ENCODE measurements at places on chromosomes 11 and 22. TPM values are rescaled to one million over a fixed set of nuclear protein-coding genes. Genes with fewer than 3 reads are reported as not detected.

DNA sequence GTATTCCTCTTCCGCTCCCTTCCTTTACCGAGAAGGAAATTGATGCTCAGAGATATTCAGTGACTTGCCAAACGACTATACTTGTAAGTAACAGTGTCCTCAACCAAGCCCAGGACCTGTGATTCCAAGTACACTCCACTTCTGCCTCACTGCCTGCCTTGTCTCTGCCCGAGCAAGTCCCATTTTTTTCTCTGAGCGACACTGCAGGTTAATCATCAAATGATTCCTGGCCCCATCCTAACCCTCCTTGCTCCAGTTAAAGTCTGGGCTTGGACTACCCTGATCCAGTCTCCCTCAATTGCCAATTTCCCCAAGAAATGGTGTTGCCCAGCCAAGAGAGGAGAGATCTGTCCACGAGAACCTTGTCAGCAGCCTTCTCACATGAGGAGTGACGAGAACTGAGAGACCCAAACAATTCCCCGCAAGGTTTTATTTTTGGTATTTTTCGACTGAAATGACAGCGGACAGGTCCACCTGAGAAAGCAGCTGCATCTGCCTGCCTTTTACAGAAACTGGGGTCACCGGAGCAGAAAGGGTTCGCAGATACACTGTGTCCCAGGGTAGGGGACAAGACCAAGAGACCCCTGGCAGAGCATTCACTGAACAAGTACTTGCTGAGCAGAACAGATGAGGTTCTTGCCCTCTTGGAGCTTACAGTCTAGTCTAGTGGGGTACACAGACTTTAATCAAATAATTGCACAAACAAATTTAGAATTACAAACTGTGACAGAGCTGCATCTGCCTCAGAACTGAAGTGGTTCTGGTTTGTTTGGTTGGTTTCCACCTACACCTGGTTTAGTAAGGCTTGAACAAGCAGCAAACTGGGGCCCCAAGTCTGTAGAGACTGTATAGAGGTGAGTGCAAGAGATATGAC is 11.4 kb downstream of the POU2AF1 start:
- DNase-seq: no peak

DNA sequence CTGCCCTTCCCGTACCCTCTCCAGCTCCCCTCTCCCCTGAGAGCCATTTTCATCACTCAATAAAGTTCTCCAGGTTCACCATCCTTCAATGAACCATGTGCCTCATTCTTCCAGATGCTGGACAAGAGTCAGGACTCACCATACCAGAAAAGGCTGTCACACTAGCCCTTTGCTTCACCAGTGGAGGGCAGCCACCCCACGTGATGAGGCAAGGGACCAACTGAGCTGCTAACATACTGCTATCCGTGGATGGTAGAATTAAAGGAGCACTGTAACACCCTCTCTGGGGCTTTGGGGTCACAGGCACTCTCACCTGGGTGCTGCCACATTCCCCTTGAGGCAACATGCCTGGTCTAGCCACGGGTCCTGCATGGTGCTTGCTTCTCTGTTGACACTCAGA is 13.1 kb upstream of the OR5I1 start:
- DNase-seq: no peak

DNA sequence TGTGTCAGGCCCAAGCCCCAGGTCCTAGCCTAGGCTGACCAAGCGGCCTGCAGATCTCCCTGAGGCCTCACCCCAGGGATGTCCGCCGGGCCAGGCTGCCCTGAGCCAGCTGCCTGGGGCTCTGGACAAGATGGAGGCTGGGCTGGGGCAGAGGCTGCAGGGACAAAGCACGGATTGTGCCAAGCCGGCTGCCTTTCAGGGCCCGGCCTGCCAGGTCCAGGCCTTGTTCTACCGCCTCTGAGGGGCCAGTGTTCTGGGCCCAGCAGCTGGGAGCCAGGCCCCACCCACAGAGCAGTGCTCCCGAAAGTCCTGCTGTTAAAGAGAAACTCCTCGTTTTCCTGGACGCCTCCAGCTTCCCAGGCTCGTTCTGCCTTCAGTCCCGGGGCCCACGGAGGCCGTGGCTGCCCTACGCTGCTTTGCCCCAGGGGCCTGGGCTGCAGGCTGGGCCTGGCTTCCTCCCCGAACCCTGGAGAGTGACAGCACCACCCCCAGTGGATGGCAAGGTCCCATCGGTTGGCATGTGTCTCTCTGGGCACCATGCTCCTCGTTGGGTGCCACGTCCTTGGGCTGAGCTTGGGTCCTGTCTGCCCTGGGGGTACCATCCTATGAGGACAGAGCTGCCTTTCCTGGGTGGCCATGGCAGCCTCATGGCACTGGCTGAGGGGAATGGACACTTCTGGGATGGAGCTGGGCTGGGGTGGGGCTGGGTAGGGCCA is 7.6 kb downstream of the BRSK2 start:
- DNase-seq: no peak

DNA sequence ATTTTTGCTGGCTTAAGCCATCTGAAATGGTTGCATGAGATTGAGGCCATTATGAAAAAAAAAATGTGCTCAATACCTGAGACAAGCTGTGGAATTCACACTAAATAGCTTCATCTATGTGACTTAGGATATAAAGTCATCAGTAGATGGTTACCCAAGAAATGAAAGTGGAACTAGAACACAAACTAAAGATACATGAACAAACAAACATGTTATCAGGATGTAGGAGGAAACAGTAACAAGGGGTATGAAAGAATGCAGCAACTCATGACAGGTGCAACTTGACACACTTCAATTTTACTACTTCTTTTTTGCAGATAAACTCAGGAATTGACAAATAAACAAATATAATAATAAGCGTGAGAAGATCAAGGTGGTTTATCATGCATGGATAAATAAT is 155.0 kb downstream of the WT1 start:
- DNase-seq: no peak

DNA sequence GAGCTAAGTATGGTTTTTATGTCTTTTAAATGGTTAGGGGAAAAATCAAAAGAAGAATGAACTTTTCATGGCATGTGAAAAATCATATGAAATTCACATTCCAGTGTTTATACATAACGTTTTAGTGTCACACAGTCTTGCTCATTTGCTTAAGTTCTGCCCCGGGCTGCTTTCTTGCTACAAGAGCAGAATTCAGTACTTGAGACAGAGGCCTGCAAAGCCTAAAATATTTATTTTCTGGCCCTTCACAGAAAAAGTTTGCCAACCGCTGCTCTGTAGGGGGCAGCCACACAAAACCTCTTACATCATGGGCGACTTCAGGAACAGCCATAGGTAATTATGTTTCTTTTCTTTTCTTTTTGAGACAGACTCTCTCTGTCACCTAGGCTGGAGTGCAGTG is 1.0 kb upstream of the ATG2A start:
- no peak for DNase-seq

DNA sequence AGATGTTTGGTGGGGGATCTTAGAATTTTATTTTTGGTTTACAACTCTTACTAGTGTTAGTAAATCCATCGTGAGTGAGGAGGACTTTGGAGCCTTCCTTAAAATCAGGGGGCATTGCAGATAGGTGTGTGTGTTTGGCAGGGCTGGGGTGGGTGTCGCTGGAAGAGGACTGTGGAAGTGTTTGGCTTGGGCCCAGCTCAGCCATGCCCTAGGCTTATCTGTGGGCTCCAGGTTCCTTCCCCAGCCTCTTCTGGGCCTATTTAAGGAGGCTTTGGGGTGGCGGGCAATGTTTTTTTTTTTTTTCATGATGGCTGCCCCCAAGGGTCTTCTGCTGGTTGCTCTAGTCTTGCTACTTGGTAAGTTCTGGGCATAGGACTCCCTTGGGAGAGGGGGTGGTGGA is 22.1 kb downstream of the MTFP1 start:
- no peak for DNase-seq

DNA sequence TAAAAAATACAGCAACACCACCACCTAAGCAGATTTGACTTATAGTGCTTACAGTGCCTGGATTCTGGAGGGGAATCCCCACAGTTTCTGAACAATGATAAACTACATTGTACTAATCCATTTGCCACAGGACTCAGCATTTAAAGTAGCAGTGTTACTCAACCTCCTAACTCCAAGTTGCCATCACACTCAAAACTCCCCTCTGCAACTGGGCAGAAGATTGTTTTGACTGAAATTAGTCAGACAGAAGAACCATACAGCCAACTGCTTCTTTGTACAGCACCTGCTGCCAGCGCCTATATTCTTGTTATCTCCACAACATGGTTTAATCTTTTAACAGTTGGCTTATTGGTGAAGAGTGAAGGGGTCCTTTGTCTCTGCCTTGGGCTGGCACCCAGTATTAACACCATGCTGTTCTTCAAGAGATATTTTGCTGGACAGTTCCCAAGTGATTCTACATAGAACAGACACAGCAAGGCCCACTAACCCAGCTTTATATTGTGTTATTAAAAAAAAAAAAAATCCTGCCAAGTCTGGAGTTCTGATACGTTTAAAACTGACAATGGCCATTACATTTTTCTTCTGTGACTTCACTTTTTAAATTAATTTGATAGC is 273.2 kb downstream of the DCDC1 start:
- DNase-seq: no peak

DNA sequence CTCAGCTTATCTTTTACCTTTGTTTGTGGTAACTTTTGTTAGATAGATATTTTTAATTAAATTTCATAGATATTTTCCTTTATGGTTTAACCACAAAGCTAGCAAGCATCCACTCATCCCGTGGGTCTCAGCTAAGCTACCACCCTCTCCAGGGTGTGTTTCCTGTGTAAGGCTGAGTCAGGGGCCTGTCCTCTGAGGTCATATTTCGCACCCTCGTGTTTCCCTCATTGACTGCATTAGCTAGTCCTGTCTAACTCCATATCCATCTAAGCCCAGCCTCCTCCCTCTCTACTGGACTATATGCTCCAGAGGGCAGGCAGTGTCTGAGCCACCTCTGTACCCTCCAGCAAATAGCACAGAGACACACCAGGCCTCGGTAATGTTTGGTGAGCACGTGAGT is 16.7 kb downstream of the XRRA1 start:
- DNase-seq: no peak

DNA sequence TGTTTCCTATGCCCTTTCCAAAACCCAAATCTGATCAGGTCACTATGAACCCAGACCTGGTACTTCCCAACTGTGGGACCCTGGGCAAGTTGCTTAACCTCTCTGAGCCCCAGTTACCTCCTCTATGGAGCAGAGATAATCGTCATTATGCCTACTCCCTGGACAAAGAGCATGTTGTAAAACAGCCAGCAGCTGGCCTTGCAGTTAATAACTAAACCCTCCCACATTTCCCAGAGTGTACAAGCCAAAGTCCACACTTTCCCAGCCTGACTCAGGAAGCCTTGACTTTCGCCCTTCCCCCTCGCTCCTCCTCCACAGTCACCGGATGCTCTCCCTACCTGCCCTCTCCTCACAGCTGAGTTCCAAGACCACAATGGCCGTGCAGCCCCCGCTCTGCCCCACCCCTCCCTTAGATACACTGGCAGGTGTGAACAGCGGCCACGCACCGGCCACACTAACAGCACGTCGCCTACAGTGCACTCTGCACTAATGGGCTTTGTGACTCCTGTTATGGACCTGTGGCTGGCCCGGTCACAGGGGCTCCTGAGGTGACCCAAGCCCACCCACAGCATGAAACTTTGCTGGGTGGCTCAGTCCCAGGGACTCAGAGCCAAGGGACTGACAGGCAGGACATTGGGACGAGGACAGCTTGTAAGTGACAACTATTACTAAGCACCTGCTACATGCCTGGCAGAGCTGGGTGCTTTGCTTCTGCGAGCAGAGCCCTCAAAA is 15.6 kb upstream of the MFNG start:
- peak; percentile 95 for DNase-seq

Gene MYO7A
- total RNA-seq: 0.23 TPM

Gene SLCO2B1
- 0.14 TPM for total RNA-seq

Gene GAB4
- not detected for total RNA-seq
